Fibroblast of skin of left quadriceps (primary cell): ENCODE measurements at places on chromosomes 13 and 19.

- DNase-seq = no peak
Measured at GRCh38 chr13:100625447-100625846, 36.9 kb upstream of the GGACT start.

DNA sequence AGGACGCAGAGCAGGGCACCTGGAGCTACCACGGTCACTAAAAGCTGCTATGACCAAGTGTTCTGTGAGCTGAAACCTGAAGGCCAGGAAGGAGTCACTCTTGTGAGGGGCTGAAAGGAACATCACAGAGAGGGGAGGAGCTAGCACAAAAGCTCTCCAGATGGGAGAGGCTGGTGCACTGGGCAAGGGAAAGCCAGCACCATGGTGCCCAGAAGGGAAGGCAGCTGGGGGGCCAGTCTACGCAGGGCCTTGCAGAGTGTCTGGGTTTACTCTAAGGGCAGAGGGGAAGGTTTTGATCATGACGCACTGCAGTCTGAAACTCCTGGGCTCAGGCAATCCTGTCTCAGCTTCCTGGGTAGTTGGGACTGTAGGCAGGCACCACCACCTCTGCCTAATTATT is 4.1 kb upstream of the ZNF580 start:
- DNase-seq = no peak

DNA sequence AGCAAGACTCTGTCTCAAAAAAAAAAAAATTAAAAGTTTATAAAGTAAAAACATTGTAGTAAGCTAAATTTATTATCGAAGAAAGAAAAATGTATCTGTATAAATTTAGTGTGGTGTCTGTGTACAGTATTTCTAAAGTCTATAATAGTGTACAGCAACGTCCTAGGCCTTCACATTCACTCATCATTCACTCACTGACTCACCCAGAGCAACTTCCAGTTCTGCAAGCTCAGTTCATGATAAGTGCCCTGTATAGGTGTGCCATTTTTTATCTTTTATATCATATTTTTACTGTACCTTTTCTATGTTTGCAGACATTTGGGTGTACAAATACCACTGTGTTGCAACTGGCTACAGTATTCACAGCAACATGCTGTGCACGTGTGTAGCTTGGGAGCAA is 118.1 kb downstream of the TNFRSF19 start:
- no peak for DNase-seq

DNA sequence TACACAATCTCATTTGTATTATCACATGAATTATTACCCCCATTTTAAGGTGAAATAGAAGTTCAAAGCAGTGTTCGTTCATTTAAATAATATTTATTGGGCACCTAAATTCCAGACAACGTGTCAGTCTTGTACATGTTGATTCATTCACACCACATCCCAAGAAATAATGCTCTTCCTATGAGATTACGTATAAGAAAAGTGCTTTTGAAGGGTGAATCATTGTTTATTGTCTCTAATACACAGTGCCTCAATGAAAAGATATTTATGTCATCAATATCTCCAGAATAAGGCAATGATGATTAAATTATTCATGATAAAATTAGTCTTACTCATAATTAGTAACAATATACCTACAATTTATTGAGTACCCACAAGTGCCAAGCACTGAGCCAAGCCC is 35.6 kb downstream of the CLDN10 start:
- no peak for DNase-seq

DNA sequence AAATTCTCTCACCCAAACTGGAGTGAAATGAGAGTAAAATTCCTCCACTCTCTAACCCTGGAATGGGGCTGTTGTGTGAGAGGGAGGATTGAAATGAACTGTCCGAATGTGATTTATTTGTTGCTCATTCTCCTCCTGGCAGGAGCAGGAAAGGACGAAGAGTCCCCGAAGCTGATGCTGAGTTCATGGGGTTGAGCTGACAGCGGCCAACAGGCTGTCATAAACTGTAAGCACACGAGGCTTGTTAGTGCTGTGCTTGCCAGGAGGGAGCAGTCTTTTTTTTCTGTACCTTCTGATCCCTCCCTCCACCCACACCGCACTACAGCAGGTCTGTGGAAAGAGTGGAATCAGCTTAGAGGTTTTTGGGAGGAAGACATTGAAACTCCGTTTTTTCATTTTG is 33.1 kb upstream of the ZNF331 start:
- no peak for DNase-seq

DNA sequence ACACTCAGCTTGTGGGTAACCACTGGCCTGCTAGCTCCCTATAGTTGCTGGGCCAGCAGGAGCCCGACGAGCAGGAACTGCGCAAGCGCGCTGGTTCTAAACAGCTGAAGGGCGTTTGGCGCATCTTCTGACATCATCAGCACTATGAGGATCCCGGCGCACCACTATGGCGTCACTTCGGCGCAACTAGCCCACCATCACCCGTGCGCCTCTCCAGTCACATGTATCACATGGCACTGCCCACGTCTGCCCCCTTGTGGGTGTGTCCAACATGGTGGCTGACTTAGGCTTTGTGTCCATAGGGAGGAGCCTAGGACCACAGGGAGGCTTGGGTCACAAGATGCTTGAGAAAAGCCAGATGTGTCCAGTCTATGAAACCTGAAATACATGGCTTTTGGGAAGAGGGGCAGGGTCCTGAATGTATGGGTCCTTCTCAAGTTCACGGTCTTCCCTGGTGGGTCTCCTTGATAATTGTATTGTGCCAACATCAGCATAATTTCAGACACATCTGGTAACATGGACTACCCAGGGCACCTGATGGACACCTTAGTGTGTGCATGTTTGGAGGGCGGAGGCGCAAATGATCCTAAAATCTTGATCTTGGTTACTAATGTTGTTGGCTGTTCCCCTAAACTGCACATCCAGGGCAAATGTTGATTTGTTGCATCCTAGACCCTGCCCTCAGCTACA is 18.0 kb downstream of the KLK4 start:
- no peak for DNase-seq

DNA sequence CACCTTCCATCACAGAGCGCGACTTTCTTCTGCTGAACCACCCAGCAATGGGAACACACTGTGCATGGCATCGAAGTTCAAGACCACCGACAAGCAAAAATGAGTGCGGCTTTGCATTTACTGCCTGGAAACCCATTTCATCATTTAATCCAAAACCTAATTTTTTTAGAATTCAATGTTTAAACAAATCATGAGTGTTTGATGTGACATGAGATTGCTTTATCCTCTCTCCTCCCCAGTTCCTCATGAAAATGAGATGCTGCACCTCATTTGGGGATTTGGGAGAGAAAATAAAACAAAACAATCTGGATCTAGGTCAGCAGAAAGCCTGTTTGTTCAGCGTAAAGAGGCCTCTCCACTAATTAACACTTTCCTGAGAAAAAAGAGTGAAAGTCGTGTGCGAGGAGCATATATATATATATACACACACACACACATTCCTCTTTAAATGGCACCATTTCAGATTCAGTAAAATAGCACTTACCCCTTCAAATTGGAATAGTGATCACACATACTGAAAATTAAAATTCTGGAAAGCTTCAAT is 126.2 kb downstream of the DCT start:
- no peak for DNase-seq

DNA sequence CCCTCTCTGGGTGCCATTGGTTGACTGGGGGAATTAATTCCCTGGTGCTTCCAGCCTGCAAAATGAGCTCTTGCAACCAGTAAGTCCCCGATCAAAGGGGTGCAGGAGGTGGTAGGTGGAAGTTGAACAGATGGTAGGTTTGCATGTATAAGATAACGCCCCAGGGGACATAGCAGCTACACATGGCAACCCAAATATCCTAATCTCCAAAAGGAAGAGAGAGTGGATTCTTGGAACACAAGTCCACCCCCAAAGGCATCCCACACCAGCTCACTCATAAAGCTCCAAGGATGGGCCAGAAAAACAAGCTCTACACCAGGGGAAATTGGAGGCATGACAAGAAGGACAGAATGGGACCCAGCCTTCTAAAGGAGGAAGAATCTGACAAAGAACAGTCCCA is 4.8 kb downstream of the CD209 start:
- DNase-seq = no peak

DNA sequence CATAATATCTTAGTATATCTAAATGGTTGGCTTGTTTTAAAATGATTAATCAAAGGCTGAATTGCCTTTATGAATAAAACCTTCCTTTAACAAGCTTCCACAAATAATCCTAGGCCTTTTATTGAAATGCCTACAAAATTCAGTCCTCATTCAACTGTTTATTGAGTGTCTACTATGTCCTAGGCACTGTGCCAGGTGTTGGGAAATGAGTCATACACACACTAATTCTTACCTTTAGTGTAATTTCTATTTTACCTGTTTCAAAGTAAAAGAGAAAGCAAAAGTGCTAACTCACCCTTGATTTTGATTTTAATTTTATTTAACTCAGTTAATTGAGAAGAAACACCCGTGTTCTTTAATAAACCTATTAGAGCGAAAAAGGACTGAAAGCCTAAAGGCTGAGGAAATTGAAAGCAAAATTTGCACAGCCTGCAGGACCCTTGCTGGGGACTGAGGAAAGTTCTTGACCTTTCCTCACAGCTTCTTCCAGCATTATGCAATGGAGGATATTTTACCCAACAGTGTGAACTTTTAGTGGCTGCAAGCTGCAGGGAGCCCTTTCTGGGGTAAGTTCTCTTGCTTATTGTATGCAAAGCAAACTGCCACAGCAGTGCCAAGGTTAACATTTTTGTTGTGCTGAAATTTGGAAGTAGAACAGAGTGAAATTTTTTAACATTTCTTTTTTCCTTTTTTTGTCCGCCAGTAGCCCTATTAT is 83.1 kb downstream of the B3GLCT start:
- no peak for DNase-seq

DNA sequence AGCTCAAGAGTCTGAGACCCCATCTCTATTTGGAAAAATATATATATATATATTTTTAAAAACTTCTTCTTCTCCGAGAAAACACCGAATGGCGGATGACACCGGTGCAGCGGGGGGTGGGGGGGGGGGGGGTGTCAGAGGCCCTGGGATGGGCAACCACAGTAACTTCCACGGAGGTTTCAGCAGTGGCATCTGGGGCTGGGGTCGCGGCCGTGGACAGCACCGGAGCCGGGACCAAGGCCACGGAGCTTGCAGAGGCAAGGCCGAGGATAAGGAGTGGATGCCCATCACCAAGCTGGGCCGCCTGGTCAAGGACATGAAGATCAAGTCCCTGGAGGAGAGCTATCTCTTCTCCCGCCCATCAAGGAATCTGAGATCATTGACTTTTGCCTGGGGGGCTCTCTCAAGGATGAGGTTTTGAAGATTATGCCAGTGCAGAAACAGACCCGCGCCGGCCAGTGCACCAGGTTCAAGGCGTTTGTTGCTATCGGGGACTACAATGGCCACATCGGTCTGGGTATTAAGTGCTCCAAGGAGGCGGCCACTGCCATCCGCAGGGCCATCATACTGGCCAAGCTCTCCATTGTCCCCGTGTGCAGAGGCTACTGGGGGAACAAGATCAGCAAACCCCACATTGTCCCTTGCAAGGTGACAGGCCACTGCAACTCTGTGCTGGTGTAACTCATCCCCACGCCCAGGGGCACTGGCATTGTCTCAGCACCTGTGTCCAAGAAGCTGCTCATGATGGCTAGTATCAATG is 59.0 kb downstream of the EPS15L1 start:
- no peak for DNase-seq

- DNase-seq = no peak
Measured at GRCh38 chr13:48731957-48732569, 78.3 kb downstream of the CYSLTR2 start.

DNA sequence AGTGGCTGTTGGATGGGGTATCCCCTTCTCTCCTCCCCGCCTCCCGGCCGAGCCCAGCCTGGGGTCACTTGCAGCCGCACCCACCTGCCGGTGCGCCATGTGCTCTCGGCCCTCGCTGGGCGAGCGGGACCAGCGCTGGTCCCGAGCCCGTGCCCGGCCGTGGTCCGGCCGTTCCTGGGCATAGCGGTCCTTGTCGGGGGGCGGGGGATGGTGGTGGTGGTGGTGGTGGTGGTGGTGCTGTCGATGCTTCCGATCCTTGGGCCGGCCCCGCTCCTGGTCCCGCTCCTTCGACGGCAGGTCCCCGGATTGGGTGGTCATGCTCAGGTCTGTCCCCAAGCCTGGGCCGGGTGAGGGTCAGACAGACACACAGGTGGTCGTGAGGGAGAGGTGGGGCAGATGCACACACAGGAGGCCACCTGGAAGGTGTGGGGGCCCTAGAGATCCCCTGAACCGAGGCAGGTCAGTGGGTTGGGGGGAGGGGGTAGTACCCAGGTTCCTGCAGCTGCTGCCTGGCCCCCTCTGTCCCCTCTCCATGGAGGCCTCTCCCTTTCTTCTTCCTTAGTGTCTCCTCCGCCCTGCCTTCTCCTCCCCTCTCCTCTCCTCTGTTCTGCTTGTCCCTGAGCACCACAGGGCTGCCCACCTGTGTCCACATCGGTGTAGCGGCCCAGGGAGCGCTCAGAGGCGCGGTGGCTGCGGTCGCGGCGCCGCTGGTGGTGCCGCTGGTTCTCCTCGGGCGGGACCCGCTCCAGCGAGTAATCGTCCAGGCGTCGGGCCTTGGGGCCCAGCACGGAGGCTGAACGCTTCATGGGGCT is 58.7 kb downstream of the IER2 start:
- DNase-seq = no peak

GRCh38 chr13:97423300-97424045 is 10.5 kb upstream of the RAP2A start:
- no peak for DNase-seq

- peak; percentile 6 for DNase-seq
Measured at GRCh38 chr19:42965176-42965575, 28.2 kb upstream of the PSG7 start.

DNA sequence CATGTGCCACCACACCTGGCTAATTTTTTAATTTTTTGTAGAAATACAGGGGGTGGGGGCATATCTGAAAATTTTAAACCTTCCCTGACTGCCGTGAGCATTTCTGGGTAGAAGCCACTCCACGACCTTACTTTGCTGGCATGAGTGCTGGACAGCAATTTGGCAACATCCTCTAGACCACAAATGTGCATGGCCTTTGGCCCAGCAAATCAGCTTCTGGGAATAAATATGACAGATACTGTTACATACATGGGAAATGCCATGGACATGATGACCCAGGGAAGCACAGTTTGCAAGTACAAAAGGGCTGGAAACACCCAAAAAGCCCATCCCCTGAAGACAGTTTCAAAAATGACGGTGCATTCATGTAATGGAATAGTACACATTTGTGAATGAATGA is 3.2 kb upstream of the PVR start:
- DNase-seq = no peak

- no peak for DNase-seq
Measured at GRCh38 chr13:58883405-58883804, 1251.9 kb downstream of the PCDH17 start.

DNA sequence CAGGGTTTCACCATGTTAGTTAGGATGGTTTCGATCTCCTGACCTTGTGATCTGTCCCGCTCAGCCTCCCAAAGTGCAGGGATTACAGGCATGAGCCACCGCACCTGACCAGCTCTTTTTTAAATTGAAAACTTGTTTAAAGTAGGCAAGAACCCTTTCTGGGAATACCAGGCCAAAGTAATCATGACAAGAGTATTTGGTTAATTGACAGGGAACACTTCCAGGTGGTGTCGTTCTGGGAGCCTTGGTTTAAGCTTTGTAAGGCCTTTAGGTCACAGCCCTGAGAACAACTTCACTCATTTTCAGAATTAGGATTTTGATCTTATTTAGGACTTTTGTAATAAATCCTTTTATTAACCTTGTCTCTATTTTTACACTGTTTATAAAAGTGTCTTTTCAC is 115.2 kb downstream of the LMO7 start:
- DNase-seq = no peak
